ENCODE measurements at places on chromosomes 1 and 21.

- DNase-seq, result no peak
Observed at GRCh38 chr1:212918824-212919223, 31.5 kb upstream of the VASH2 start.

DNA sequence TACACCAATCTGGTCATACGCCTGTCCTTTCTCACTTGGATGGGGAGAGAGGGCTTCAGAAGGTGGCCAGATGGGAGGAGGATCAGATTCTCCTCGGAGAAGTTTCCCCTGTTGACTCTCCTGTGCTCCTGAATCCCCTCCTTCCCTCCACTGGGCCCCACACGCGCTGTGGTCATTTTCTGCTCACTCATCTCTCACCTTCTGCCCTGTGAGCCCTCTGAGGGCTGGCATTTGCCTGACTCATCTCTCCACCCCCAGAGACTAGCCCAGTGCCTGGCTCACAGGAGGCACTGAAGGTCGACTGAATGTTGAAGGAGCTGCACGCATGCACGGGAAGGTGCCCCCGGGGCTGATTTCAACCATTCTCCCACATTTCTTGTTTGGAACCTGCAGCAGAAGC, 14.2 kb downstream of the ABCA4 start:
- DNase-seq, result no peak

GRCh38 chr1:194535369-194535768, 1349.0 kb upstream of the B3GALT2 start:
- no peak for DNase-seq

- DNase-seq, result no peak
Observed at GRCh38 chr1:85334962-85335361, 58.5 kb upstream of the BCL10 start.

GRCh38 chr1:171472183-171472647, 13.1 kb upstream of the PRRC2C start:
- no peak for DNase-seq

DNA sequence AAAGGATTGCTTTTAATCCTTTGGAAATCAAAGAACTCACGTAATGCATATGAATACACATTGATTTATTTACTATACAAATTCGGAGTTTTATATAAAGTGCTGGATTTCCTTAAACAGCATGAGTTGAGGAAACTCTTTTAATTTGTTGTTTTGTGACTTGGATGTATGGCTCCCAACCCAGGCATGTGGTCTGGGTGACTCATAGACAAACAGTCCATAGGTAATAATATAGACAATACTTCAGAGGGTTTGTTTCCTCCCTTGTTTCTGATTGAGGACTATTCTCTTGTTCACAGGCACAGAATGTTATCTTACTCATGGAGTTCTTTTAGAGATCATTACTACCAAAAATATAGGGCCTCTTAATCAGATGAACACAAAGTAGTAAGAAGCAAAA, 43.8 kb downstream of the XPR1 start:
- DNase-seq, result no peak

DNA sequence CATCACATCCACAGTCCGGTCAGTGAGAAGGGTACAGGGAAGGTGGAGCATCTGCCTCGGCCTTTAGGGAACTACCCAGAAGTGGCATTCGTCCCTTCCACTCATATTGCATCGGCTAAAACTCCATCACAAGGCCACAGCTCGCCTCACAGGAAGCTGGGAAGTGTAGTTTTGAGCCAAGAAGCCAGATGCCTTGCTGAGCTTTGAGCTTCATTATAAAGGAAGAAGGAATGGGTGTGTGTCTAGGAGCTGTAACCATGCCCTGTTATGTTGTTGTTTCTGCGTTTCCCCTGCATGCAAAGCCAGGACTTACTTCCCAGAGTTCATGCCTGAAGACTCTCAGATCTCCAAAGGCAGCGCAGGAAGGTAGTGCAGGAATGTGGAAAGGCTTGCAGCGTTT, 61.1 kb downstream of the OPTC start:
- DNase-seq, result no peak

GRCh38 chr1:7383671-7384520, 387.2 kb upstream of the VAMP3 start:
- DNase-seq, result no peak

All from fibroblast of pulmonary artery (primary cell).